ENCODE measurements at places on chromosomes 6 and 20.
A peak's percentile ranks its signal among the peaks of the same experiment; 100 is the strongest.

DNA sequence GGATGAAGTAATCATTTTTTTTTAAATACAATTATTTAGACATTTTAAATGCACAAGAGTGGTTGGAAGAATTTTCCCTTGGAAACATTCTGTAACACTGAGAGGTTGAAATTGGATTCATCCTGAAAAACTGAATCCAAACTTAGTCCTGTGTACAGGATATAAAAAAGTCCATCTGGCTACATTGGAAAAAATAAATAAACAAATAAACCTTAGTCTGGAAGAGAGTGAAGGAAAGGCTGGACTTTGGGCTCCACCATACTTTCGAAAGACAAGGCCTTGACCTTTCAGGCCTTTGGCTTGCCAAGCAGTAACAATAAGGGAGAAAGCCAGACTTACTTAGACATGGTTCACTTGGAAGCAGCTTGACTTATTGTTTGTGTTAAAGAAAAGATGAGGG lies 664.3 kb downstream of the TENT5A start:
- no peak for DNase-seq

GRCh38 chr6:24640166-24640565 lies 5.8 kb downstream of the KIAA0319 start:
- DNase-seq, result no peak

GRCh38 chr6:44921798-44922197 lies 406.3 kb upstream of the RUNX2 start:
- DNase-seq, result no peak

GRCh38 chr6:37407948-37408347 lies 25.1 kb upstream of the CMTR1 start:
- DNase-seq, result no peak

GRCh38 chr6:148059869-148060268 lies 282.8 kb upstream of the SASH1 start:
- no peak for DNase-seq

GRCh38 chr20:24949756-24950127 lies 673 bp downstream of the CST7 start:
- peak; percentile 80 for DNase-seq

GRCh38 chr6:132132422-132132821 lies 181.2 kb upstream of the CCN2 start:
- DNase-seq, result no peak

- no peak for DNase-seq
Observed at GRCh38 chr20:14284443-14284842, 53.0 kb downstream of the FLRT3 start.

Measured in NB4 (cell line).